OCI-M1 (cell line): ENCODE measurements at places on chromosomes 1 and 21.

DNA sequence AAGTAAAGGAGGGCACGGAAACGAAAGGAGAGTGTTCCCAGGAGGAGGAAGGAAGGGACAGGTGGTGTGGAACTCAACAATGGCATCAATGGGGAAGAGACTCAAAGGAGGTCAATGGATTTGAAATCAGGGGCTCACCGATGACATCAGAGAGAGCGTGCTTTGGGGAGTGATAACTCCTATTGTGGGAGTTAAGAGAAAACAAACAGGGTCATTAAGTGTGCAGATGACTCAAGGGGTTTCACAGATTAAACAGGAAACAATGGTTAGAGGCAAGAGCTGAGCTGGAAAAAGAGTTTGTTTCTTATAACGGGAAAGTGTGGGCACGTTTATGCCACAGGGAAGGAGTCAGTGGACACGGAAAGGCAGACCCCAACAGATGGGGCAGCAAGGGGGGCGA, 629.1 kb downstream of the SMYD3 start:
- DNase-seq = no peak

- no peak for DNase-seq
These were observed 32.6 kb downstream of the OR2G3 start for GRCh38 chr1:247638011-247638410.

DNA sequence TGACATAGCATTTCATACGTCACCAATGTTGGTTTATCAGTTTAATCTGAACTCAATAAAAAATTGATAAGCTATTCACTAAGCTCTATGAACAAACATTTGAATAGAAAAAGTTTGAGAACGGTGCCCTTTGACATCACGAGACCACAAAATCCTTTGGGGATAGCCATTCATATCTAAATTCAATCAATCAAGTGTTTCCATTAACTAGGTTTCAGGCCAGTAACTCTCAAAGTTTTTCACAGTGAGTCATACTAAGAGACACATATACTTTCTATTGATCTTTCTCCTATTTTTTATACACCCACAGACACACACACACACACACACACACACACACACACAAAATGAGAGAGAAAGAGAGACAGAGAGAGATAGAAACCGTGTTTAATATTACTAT, 235.4 kb upstream of the SNX7 start:
- DNase-seq = no peak

DNA sequence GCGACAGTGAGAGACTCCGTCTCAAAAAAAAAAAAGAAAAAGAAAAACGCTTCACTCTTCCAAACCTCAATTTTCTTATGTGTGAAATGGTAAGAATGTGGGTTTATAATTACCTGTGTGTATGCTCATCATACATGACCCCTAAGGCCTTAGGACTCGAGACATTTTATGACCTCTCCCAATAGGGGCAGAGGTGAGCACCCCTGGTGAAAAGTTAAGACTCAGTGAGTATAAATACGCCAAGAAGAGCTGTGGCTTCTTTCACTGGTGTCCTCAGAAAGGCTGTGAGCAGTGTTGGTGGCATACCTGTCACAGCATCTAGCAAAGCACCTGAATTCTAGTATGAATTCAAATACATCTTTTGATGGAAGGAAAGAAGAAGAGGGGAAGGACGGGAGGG, 7.8 kb upstream of the FCMR start:
- DNase-seq = no peak

GRCh38 chr1:43851561-43852338, 81.9 kb upstream of the ARTN start:
- no peak for DNase-seq

DNA sequence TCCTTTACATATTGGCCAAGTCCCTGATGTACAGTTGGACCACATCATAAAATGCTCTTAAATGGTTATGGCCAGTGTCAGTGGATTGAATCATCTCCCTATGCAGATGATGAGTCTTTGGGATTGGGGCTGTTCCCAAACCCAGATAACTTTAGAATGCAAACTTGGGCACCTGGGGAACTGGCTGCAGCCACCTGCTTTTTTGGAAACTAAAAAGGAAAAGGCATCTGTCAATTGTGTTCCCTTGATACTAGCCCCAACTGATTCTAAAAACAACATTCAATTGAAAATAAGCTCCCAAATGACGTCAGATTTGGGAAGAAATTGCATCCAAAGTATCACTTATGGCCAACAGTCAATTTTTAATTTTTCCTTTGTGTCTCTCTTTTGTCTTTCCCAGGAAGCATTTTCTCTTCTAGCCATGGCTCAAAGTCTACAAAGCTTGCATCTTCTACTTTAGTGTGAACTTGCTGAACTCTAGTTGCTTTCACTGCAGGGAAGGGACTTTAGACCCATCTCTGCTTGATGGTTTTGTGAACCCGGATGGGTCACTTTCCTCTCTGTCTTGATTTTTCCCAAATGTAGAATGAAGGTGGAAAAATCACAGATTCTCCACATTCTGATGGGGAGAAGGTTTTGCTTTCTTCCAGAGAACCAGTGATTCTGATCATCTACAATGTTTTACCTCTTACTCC, 402.3 kb upstream of the USP24 start:
- DNase-seq = no peak

GRCh38 chr1:1939296-1940122, 20.4 kb upstream of the TMEM52 start:
- no peak for DNase-seq

DNA sequence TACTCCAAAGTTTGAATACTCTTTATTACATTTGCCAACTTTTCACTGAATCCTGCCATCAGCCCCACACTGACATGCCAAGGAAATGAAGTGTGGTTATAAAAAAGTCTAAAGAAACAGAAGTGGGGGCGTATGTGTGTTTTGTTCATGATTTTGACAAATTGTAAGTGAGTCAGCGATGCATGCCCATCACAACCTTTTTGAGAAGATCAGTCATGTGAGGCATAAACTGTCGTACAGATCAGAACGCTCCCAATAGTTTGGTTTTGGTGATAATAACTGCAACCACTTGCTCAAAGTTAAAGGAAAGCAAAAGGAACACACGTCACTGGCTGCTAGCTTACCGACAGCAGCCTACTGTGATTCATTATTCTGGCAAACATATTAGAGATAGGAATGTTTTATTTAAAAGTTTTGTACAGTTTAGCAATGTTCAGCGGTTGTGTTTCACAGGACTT, 95.6 kb downstream of the RGS2 start:
- DNase-seq = peak; percentile 64

- no peak for DNase-seq
These were observed 4.7 kb downstream of the CPLANE2 start for GRCh38 chr1:16232316-16232710.

DNA sequence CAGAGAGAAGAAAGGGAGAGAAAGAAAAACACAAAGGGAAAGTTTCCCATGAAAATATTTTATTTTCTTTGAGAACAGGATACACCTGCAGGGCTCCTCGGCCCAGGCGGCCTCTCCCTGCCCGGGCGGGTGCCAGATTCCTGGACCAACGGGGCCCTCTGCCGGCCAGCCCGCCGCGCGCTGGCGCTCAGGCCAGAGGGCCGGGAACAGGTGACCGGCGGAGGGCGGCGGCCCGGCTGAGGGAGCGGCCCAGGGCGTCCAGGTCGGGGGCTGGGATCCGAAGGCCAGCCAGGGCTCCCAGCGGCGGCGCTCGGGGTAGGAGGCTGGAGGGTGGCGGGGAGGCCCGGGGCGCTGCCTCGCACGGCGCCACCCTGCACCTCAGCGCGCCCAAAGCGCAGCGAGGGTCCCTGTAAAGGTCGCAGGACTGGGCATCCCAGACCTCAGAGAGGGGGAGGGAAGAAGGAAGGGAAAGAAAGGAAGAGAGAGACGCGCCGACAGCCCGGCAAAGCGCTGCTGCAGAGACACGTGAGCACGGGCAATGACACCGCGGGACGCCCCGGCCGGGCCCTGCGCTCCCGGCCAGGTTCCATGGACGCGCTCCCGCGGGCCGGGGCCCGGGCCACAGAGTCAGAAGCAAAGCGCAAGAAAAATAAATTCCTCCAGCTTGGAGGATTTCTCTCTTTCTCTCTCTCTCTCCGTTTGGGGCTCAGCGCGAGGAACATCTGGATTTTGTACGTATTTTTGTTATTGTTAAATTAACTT, 927 bp downstream of the WNT9A start:
- DNase-seq = peak; percentile 67

DNA sequence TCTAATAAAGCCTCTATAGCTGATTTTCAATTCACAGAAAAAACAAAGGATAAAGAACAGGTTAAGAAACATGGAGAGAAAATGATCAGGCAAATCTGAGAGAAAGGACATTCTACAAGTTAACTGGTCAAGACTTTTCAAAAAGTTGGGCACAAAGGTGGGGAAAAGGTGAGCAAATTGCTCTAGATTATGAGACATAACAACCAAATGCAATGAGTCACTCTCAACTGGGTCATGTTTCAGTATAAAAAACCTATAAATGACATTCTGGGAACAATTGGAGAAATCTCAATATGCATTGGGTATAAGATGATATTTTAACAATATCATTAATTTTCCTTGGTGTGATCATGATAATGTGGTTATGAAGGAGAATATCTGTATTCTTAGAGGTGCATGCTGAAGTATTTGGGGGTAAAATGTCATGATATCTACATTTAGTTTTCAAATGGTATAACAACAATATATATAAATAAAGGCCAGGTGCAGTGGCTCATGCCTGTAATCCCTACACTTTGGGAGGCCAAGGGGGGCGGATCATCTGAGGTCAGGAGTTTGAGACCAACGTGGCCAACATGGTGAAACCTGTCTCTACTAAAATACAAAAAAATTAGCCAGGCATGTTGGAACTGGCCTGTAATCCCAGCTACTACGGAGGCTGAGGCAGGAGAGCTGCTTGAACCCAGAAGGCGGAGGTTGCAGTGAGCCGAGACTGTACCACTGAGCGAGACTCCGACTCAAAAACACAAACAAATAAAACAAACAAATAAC, 27.0 kb downstream of the ANKRD13C start:
- no peak for DNase-seq

- DNase-seq = no peak
These were observed 1.8 kb downstream of the SFT2D2 start for GRCh38 chr1:168227620-168228019.
